ENCODE measurements at places on chromosomes 12 and 14.

DNA sequence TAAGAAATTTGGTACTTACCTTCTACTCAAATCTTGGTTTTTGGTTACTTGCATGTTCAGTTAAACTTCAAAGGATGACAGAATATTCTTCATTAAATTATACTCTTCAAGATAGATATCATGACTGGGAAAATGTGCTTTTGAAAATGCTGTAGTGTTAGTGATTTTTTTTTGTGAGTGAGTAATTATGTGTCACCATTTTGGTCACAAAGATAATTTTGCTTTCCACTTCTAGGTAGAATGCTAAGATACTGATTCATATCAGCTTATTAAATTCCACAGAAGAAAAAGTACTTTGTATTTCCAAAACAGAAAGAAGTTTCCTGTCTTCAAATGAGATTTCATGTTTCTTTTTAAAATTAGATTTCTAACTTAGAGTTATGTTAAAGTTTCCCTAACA is 61.2 kb downstream of the ATXN7L3B start:
- no peak for DNase-seq

GRCh38 chr12:27527512-27527911 is 3.5 kb downstream of the PPFIBP1 start:
- no peak for DNase-seq

- DNase-seq: no peak
Observed at GRCh38 chr12:20105943-20106342, 262.4 kb upstream of the PDE3A start.

DNA sequence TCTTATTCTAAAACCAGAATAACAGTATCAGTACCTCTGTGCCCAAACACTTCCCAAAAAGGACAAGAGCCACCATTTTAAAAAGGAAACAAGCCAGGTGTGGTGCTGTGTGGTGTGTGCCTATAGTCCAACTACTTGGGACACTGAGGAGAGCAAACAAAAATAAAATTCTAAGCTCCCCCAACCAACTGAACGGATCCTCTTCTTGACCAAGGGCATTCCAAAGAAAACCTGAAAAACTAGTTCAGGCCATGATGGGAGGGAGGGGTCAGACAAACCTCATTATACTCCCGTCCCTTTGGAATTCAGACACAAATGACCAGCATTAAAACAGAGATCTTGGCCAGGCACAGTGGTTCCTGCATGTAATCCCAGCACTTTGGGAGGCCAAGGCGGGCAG is 20.5 kb downstream of the SLC11A2 start:
- DNase-seq: no peak

DNA sequence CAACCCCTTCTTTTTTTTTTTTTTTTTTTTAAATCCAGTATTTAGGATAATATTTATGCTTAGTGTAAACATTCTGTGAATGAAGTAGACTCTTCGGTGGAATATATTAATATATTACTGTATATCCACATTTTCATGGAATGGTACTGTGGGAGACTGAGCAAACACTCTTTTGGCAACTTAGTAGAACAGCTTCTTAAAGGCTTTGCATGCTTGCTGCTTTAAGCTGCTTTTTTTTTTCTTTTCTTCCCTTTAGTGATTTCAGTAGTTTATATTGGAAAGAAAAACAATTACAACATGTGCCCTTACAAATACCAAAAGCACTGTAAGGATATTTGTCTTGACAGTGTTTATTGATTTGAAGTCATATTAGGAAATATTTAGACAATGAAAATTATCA is 78.9 kb downstream of the AEBP2 start:
- no peak for DNase-seq

DNA sequence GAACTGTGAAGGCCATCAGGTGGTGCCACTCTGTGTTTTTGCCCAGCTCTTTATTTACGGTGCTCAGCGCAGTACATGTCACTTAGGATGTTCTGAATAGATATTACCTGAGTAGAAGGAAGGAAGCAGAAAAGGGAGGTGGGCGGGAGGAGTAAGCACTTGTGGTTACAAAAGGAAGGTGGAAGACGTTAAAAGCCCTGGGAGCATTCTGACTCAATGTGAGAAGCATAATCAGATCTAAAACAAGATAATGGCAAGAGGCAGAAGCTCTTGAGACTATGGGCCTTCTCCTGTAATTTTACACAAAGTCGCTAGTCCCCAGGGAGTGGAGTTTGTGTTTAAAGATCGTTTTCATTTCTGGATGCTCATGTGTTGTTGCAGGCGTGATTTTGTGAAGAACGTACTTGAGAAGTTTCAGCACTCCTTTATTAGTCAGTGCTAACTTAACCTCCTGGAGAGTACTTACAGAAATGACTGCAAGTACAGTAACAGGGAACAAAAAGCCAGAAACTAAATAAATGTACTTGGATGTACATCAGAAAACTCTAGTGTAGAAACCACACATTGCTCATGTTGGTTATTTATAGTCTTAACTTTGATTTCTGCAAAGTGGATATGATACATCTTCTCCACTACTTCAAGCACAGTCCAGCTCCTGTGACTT is 1523.5 kb downstream of the AACS start:
- no peak for DNase-seq

GRCh38 chr12:115998119-115998633 is 279.3 kb downstream of the MED13L start:
- no peak for DNase-seq

DNA sequence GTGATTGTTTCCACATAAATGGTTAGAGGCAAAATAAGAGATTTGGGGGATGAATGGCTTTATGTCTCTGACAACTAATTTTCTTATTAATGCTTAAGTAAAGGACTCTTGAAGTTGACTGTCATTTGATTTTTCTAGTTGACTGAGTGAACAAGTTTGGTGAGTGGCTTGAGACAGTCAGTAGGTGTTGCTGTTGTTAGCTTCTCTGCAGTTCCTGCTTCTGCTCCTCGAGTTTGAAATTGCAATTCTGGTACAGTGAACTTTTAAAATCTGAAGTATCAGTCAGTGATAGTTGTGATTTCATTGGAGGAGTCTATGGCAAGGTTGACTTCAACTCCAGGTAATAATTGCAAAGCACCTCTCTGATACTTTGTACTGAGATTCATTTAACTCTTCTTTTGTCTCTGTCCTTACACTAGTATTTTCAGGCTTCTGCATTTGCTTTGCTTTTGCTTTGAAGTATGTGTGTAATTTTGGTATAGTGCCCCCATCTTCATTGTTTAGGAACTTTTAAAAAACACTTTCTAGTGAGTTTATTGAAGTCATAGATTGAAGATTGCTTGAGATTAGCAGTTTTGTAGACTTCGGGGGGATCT is 415.5 kb downstream of the PCNX1 start:
- DNase-seq: no peak

DNA sequence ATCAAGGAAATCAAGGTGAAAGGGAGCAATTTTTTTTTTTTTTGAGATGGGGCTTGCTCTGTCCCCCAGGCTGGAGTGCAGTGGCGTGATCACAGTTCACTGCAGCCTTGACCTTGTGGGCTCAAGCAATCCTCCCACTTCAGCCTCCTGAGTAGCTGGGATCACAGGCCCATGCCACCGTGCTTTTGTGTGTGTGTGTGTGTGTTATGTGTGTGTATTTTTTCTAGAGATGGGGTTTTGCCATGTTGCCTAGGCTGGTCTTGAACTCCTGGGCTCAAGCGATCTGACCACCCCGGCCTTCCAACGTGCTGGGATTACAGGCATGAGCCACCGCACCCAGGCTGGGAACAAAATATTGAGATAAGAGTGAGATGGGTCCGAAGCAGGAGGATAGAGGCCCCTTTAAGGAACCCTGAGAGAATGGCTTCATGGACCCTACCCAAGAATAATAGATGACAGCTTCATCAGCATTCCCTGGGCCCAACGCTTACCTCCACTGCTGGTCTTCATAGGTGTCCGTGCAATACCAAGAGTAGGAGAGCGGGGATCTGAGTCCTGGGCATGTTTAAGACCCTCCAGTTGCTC is 1.0 kb downstream of the CDCA3 start:
- no peak for DNase-seq

Measured in progenitor cell of endocrine pancreas (in vitro differentiated cells).